ENCODE measurements at places on chromosomes 12 and 14. TPM values are rescaled to one million over a fixed set of nuclear protein-coding genes. Genes with fewer than 3 reads are reported as not detected.

Gene SYT10
- total RNA-seq, result not detected

Gene KRT82
- not detected for total RNA-seq

Gene DNAI7
- not detected for total RNA-seq

Gene RHEBL1
- 0.64 TPM for total RNA-seq

Gene SERPINA5
- total RNA-seq, result not detected

Gene MUCL1
- total RNA-seq, result not detected

Gene IFNG
- total RNA-seq, result not detected

Gene MIP
- total RNA-seq, result not detected

Gene NIN
- total RNA-seq, result 29.8 TPM

Gene ST8SIA1
- total RNA-seq, result 1.3 TPM

Gene CCDC38
- not detected for total RNA-seq

Gene PIANP
- total RNA-seq, result not detected

Gene ITGB7
- total RNA-seq, result under 0.01 TPM

Gene DEGS2
- not detected for total RNA-seq

Gene INHBC
- total RNA-seq, result not detected

Gene PTPRB
- 0.97 TPM for total RNA-seq

Gene FLRT2
- total RNA-seq, result 14.7 TPM

Gene SIRT4
- total RNA-seq, result 1.6 TPM

Gene SPRYD3
- 19.4 TPM for total RNA-seq

Measured in fibroblast of villous mesenchyme (primary cell).